HCEC 1CT (cell line): ENCODE measurements at places on chromosomes 5 and 9.

- no peak for DNase-seq
Observed at GRCh38 chr5:133783481-133783880, 171.1 kb upstream of the FSTL4 start.

GRCh38 chr5:134092875-134093274, 21.6 kb upstream of the TCF7 start:
- no peak for DNase-seq

GRCh38 chr5:102770803-102771202, 15.7 kb downstream of the PAM start:
- DNase-seq: no peak

GRCh38 chr5:149036168-149036567, 26.7 kb downstream of the SH3TC2 start:
- DNase-seq: no peak

DNA sequence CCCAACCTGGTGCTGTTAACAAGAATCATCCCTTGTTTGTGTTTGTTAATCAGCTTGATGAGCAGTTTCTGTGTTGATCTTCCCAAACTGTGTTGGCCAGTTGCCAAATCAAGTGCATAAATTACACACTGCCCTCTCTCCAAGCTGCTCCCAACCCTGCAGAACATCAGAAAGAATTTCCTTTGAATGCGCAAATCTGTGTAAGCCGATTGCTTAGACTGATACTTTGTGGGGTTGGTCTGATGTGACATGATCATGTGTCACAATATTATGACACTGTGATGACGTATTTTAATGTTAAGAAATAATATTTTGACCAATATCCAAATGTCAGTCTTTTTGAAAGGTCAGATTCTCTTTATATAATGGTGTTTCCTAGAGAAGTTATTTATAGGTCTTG, 766.4 kb upstream of the WWC1 start:
- DNase-seq: no peak

DNA sequence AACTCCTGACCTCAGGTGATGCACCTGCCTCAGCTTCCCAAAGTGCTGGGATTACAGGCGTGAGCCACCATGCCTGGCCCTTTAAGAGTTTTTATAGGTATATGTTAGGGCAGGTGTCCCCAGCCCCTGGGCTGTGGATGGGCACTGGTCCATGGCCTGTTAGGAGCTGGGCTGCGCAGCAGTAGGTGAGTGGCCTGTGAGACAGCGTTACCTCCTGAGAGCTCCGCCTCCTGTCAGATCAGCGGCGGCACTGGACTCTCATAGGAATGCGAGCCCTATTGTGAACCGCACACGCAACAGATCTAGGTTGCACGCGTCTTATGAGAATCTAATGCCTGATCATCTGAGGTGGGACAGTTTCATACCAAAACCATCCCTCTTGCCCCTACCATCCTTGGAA, 173.4 kb downstream of the GOLPH3 start:
- DNase-seq: no peak
